ENCODE measurements at places on chromosomes 3 and 15.

DNA sequence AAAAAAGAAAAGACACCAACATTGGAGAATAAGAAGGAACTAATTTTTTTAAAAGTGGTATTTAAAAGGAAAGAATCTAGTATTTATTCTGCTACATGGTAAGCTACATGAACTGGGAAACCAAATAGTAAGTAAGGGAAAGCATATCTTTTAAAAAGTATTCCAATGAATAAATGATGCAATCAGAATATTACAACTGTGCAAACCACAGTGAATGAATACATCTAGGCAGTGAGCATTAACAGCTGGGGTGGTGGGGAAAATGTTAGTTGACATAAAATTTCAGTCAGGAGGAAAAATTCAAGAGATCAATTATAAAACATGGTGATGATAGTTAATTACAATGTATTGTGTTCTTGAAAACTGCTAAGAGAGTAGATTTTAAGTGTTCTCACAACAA lies 16.9 kb downstream of the ICE2 start:
- DNase-seq, result no peak

- no peak for DNase-seq
These were observed 734.2 kb downstream of the MCTP2 start for GRCh38 chr15:94965593-94965992.

GRCh38 chr3:57518276-57518915 lies 25.7 kb downstream of the DNAH12 start:
- no peak for DNase-seq

DNA sequence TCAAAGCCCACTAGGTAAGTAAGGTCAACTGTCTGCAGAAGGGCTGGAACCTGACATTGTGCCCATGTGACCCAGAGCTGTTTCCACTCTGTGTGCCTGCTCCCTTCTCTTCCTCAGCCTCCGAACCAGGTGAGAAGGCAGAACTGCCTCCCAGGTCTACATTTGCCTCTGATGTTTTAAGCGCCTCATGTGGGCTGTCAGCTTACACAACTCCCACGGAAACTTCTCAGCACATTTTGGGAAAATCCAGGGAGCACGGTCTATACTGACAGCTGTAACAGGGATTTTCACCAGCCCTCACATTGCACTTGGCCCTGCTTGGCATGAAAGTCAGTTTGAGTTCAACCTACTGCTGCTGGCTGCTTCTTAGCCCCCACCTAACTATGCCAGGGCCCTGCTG lies 46.9 kb upstream of the SLC24A5 start:
- DNase-seq, result no peak

GRCh38 chr15:81155375-81156218 lies 21.5 kb downstream of the CFAP161 start:
- peak; percentile 2 for DNase-seq

DNA sequence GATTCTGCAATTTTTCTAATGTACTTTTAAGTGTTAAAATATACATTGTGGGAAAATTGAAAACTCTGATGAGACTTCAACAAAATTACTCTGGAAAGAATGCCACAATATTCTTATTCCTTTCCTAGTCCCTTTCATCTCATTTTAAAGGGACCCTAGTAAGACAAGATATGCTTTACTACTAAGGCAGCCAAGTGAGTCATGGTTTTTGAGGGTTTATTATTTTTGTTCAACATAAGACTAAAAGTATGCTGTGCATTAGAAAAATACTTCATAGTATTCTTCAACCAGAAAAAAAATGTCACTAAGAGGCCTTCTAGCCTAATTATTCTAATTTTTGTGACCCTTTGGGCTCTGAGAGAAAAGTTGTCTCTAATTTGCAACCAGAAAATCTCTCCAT lies 7.4 kb downstream of the IL12A start:
- no peak for DNase-seq

GRCh38 chr15:74787251-74788041 lies 5.6 kb downstream of the CSK start:
- DNase-seq, result no peak

DNA sequence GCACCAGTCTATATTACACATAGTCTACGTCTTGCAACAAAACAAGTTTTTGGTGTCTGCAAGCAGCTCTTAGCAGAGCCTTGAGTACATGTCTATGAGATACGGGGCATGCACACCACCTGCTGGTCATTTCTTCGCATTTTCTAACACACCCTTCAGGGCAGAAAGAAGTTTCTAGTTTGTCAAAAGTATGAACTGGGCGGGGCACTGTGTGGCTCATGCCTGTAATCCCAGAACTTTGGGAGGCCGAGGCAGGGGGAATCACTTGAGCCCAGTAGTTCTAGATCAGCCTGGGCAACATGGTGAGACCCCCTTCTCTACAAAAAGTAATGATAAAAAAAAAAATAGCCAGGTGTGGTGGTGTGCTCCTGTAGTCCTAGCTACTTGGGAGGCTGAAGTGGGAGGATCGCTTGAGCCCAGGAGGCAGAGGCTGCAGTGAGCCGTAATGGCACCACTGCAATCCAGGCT lies 64.2 kb upstream of the ARL8B start:
- DNase-seq, result peak; percentile 8

GRCh38 chr3:169278667-169279066 lies 384.8 kb downstream of the MECOM start:
- no peak for DNase-seq

- DNase-seq, result no peak
These were observed 45.2 kb downstream of the ADAM10 start for GRCh38 chr15:58704155-58704865.

DNA sequence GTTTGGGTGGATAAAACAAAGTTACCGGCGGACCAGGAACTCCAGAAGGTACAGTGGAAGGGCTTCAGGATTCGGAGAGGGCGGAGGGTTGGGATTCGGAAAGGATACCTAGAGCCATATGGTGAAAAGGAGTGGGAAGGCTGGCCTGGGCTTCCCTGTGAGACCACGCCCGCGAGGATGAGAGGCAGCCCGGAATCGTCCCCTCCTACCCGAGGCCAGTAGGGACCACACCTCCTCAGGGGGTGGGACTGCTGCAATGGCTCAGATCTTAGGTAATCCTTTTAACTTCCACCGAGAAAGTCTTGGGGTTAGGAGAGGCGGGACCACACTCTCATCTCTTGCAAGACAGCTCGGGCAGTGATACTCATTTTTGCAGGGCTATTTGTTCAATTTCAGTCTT lies 511.3 kb downstream of the OCA2 start:
- no peak for DNase-seq

DNA sequence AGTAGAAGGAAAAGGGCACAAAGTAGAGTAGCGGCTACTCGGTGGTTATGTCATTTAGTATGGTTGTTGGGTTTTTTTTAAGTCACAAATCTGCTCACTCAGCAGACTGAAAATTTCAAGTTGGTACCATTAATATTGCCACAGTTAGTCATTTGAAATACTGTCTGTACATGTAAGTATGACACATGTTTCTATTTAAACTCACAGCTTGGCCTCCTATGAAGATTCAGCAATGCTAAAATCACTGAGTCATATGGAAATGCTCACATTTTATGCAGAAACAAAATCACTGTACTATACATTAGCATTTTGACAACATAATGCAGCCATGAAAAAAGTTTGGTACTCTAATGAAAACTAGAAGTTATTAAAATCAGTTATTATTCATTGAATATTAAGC lies 571.9 kb downstream of the TAFA4 start:
- DNase-seq, result no peak

- no peak for DNase-seq
These were observed 73.2 kb downstream of the MB21D2 start for GRCh38 chr3:192844486-192844765.

DNA sequence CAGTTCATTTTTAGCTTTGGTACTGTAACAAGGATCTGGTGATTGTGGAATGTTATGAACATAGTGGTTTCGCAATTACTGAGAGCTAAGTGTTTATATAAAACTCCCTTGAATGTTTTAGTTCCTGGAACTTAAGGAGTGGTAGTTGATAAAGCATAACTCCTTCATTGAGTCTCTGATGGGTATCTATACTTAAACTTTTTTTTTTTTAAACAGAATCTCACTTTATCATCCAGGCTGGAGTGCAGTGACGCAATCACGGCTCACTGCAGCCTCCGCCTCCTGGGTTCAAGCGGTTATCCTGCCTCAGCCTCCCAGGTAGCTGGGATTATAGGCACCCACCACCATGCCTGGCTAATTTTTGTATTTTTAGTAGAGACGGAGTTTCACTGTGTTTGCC lies 11.3 kb downstream of the PRKCI start:
- no peak for DNase-seq

DNA sequence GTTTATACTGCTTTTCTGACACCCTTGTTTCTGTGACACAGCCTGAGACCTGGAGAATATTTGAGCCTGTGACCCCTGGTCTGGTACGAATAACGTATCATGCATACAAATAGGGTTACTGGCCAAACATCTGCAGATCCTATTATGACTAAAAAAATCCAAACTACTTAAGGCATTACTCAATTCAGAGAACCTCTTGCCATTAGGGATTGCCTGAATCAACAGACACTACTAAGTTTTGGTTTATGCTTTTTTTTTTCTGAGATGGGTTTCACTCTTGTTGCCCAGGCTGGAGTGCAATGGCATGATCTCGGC lies 35.4 kb downstream of the OSBPL10 start:
- no peak for DNase-seq

GRCh38 chr3:160395297-160395696 lies 3.7 kb downstream of the IFT80 start:
- DNase-seq, result no peak

Measured in NCI-H1930 (cell line).